ENCODE measurements at places on chromosomes 3 and 15.

- no peak for DNase-seq
Observed at GRCh38 chr3:113537155-113537554, 4.8 kb downstream of the SIDT1 start.

DNA sequence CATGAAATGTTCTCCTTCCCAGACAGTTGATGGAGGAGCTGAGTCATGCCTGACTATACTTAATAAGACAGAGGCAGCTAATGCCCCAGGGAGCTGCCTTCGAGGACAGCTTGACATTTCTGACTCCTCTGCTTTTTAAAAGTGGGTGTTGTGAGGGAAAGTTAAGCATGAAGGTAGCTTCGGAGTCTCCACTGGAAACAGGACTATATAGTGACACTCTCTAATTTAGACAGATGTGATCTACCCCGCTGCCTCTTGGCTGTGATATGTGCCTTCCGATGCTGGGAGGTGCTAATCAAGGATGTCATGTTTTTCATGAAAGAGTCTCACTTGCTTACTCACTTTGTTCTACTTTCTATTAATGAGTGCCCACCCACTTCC lies 72.7 kb downstream of the IL1RAP start:
- DNase-seq = peak; percentile 19

DNA sequence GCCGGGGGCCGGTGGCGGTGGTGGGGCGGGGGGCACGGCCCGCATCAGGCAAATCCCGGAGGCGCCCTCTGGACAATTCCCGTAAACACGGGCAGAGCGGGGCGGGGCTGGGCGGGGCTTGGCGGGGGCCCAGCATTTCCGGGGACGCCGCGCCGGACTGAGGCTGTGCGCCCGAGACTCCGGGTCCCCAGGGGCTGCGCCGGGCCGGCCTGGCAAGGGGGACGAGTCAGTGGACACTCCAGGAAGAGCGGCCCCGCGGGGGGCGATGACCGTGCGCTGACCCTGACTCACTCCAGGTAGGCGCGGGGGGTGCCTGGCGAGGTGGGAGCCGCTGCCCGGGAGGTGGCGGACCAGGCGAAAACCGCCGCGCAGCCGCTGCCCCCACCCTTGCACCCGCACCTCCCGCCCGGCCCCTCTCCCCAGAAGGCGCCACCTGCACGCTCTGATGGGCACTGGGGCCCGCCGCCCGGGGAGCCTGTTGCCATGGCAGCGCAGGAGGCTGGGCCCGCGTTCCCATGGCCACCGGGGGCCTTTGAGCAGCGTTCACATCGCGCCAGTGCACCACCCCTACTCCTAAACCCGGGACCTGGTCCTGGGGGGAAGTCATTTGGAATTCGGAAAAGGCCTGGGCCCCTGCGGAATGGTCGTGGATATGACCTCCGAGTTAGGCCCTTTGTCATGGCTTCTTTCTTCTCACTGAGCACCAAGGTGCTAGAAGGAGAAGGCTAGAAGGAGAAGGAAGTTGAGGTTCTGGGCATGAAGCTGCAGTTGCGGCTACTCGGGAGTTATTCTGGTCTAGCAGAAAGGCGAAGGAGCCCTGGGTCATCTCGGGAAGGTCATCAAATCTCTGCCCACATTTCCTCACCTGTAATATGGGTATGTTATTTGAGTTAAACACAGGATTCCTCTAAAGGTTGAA lies 16.1 kb upstream of the SEMA4B start:
- peak; percentile 25 for DNase-seq

DNA sequence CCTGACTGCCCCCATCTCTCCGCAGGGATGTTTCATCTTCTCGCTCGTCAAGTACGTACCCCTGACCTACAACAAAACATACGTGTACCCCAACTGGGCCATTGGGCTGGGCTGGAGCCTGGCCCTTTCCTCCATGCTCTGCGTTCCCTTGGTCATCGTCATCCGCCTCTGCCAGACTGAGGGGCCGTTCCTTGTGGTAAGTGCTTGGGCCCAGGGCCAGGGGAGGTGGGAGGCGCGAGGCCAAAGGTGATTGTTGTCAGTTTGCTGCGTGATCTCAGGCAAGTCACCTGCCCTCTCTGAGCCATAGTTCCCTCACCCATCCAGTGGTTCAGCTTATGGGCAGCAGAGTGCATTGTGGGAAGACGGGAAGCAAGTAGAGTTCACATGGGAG lies 58.5 kb downstream of the GRIP2 start:
- DNase-seq = no peak

DNA sequence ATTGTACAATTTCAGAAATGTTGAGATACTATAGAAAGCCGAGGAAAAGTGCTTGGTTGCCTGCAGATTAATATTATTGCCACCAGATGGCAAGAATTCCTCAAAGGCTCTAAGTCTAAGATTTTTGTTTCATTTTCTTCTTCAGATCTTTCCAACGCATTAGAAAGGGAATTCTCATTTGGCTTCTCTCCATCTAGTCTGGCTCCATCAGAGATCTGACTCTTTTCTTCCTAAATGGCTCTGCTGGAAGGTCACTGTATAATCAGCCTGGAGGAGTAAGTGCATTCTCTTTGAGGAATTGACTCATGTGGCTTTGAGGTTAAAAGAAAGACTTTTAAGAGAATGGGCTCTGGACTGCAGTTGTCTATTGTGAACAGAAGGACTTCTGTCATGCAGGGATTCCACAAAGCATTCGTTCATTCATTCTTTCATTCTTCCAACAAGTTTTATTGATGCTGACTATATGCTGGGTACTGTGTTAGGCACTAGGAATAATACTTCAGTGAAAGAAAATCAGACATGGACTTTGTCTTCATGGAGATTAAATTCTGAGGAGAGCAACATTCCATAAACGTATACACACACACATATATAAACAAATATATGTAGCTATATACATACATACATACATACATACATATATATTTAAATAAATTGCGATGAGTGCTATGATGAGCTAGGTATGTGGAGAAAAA lies 55.3 kb downstream of the SLC28A2 start:
- DNase-seq = no peak

DNA sequence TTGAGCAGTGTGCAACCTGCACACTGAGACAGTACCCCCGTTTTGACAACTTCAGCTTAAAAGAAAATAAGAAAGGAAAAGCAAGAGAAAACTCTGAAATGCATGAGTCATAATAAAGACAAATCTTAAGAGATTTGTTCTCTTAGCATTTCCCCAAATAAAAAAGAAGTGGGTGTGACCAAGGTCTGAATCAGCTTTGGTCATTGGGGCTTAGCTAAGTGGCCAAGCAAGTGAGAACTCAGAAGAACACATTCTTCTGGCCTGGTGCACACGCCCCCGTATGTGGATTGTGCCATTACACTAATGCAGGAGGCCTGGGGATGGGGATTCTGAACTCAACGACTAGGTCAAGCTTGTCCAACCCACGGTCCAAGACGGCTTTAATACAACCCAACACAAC lies 56.9 kb upstream of the PDZRN3 start:
- no peak for DNase-seq

GRCh38 chr3:119659606-119660291 lies 640 bp downstream of the POPDC2 start:
- DNase-seq = no peak

GRCh38 chr15:78148392-78149067 lies 632 bp upstream of the IDH3A start:
- no peak for DNase-seq

GRCh38 chr15:67833710-67834511 lies 5.9 kb downstream of the RNU6-1 start:
- no peak for DNase-seq

All from activated CD4-positive, CD25-positive, alpha-beta regulatory T cell treated with anti-CD3 and anti-CD28 coated beads, Interleukin-2, amount 50 U/mL, for 16 hours (primary cell).